Naive thymus-derived CD8-positive, alpha-beta T cell (primary cell): ENCODE measurements at places on chromosomes 16 and 17. TPM values are rescaled to one million over a fixed set of nuclear protein-coding genes. Genes with fewer than 3 reads are reported as not detected.

Gene INCA1
- not detected for total RNA-seq

Gene GPR179
- total RNA-seq: 0.11 TPM

Gene SPATA22
- 0.36 TPM for total RNA-seq

Gene CCDC144A
- total RNA-seq: 2.5 TPM

Gene CSH2
- total RNA-seq: not detected

Gene SREBF1
- 40.6 TPM for total RNA-seq
